ENCODE measurements at places on chromosomes 7 and 10. TPM values are rescaled to one million over a fixed set of nuclear protein-coding genes. Genes with fewer than 3 reads are reported as not detected.

The PLCE1 gene
- polyA plus RNA-seq = not detected

The GJD4 gene
- not detected for polyA plus RNA-seq

- H3K4me3 ChIP-seq = no peak overlapping the region
- H3K4me1 ChIP-seq = peaks cover 41% of the 10 kb centered on the region
- DNase-seq = no peak
- no peak overlapping the region for H3K27ac ChIP-seq
Observed at GRCh38 chr7:18330548-18330947, 165.0 kb upstream of the HDAC9 start.

The LAMTOR4 gene
- 621 TPM for polyA plus RNA-seq

DNA sequence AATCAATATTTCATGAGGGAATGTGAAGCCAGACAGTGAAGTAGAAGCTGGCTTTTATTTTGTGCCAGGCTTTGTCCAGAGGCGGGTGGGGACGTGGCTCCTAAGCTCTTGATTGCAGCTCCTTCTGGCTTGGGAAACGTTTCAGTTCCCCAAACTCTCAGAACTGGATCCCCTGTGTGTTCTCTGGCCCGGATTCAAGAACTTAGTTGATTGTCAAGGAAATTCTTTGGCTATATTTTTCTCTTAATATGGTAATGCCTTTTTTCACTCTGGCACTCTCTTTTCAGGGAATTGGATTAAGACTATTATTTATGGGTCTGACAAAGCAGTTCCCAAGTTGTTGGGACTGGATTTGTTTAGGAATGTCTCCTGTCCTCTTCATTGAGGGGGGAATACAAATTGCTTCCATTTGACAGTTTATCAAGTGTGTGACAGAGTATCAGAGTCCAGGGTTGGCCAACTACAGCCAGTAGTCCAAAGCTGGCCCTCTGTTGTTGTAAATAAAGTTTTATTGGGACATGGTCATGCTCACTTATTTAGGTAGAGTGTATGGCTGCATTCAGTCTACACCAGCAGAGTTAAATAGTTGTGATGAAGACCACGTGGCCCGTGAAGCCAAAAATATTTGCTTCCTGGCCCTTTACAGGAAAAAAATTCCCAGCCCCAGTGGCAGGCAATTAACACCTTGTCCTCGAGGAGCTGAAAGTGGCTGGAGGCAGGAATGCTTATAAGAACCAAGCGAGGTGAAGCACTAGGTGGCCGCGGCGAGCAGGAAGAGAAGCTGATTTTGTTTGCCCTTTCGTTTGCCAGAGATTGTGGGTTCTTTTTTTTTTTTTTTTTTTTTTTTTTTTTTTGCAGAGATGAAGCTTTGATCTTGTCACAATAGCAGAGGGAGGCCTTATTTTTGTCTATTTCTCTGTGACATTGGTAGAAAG is 34.3 kb downstream of the HTRA1 start:
- no peaks in the 10 kb centered on the region for H3K4me1 ChIP-seq
- H3K4me3 ChIP-seq = no peak overlapping the region
- no peak for DNase-seq
- no peaks in the 10 kb centered on the region for H3K36me3 ChIP-seq
- H3K27ac ChIP-seq = no peak overlapping the region
- no peaks in the 10 kb centered on the region for H3K27me3 ChIP-seq

The VSIR gene
- 801 TPM for polyA plus RNA-seq

The CCDC146 gene
- polyA plus RNA-seq = 0.40 TPM

GRCh38 chr10:93206652-93207051 is 133.0 kb downstream of the CYP26A1 start:
- H3K4me1 ChIP-seq = peaks cover 4% of the 10 kb centered on the region
- no peaks in the 10 kb centered on the region for H3K27me3 ChIP-seq
- no peak overlapping the region for H3K27ac ChIP-seq
- DNase-seq = no peak
- H3K36me3 ChIP-seq = no peaks in the 10 kb centered on the region
- H3K4me3 ChIP-seq = no peak overlapping the region

The ABCA13 gene
- 0.10 TPM for polyA plus RNA-seq

GRCh38 chr7:130372402-130373165 is 7.7 kb upstream of the CPA1 start:
- no peaks in the 10 kb centered on the region for H3K27me3 ChIP-seq
- no peak for DNase-seq
- H3K4me1 ChIP-seq = peaks cover 12% of the 10 kb centered on the region
- H3K4me3 ChIP-seq = no peak overlapping the region
- H3K27ac ChIP-seq = no peak overlapping the region

The HPS6 gene
- 23.6 TPM for polyA plus RNA-seq

DNA sequence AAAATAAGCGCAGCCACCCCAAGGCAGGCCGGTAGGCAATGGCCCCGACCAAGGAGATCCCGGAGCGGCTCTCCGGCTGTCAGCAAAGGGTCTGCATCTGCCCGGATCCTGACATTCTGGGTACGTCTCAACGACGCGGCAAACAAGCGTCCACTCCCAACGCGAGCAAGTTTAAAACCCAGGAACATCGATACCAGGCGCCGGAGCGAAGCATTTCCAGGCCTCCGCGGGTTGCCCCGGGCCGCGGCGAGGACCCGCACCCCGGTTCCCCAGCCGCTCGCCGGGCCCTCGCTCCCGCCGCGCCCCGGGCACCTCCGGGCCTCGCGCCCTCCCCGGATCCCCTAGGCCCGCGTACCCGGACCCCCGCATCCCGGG is 453 bp downstream of the URGCP start:
- H3K4me1 ChIP-seq = peaks cover 15% of the 10 kb centered on the region
- no peak overlapping the region for H3K27ac ChIP-seq
- no peaks in the 10 kb centered on the region for H3K36me3 ChIP-seq
- no peaks in the 10 kb centered on the region for H3K27me3 ChIP-seq
- DNase-seq = peak; percentile 7
- H3K4me3 ChIP-seq = peak overlapping the region; percentile 36

The PNPLA8 gene
- polyA plus RNA-seq = 80.0 TPM

The ABCC2 gene
- polyA plus RNA-seq = 0.94 TPM

The KEL gene
- not detected for polyA plus RNA-seq

The CYP3A4 gene
- polyA plus RNA-seq = not detected

DNA sequence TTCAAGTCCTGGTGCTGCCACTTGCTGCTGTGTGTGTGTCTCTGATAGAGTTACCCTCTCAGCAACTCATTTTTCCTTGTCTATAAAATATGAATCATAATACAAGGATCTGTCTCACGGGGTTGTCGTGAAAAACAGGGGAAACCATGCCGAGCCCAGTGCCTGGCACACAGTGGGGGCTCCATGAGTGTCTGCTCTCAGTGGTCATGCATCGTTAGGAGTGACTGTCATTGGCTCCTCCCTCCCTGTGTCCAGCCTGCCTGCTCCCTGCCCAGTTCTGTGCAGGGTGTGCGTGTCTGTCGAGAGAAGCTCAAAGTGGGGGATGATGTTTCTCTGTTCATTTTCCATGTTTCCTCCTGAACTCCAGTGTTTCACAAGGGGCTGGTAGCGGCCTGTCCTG is 83.6 kb upstream of the LRRC4 start:
- H3K36me3 ChIP-seq = no peaks in the 10 kb centered on the region
- no peak overlapping the region for H3K27ac ChIP-seq
- H3K4me1 ChIP-seq = peaks cover 48% of the 10 kb centered on the region
- no peak overlapping the region for H3K4me3 ChIP-seq
- no peaks in the 10 kb centered on the region for H3K27me3 ChIP-seq

GRCh38 chr7:149878523-149878921 is 4.8 kb downstream of the ATP6V0E2 start:
- no peaks in the 10 kb centered on the region for H3K36me3 ChIP-seq
- H3K27me3 ChIP-seq = no peaks in the 10 kb centered on the region
- no peak for DNase-seq
- peaks cover 8% of the 10 kb centered on the region for H3K4me1 ChIP-seq
- no peak overlapping the region for H3K4me3 ChIP-seq

The AZGP1 gene
- not detected for polyA plus RNA-seq

- H3K27ac ChIP-seq = no peak overlapping the region
- no peaks in the 10 kb centered on the region for H3K4me1 ChIP-seq
- no peak for DNase-seq
- no peaks in the 10 kb centered on the region for H3K36me3 ChIP-seq
Observed at GRCh38 chr10:123097039-123097438, 38.7 kb upstream of the HMX3 start.

DNA sequence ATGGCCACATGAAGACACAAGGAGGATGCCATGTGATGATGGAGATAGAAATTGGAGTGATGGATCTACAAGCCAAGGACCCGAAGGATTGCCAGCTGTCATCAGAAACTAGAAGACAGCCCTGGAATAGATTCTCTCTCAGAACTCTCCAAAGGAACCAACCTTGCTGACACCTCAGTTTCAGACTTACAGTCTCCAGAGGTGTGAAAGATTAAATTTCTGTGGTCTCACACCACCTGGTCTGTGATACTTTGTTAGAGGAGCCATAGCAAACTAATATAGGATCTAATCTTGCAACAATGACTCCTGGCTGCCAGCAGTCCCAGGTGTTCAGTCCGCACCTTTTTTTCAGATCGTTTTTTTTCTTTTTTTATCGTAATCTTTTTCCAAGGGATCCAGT is 647.3 kb upstream of the GHITM start:
- H3K4me1 ChIP-seq = no peaks in the 10 kb centered on the region
- DNase-seq = no peak
- H3K4me3 ChIP-seq = no peak overlapping the region
- no peaks in the 10 kb centered on the region for H3K27me3 ChIP-seq

DNA sequence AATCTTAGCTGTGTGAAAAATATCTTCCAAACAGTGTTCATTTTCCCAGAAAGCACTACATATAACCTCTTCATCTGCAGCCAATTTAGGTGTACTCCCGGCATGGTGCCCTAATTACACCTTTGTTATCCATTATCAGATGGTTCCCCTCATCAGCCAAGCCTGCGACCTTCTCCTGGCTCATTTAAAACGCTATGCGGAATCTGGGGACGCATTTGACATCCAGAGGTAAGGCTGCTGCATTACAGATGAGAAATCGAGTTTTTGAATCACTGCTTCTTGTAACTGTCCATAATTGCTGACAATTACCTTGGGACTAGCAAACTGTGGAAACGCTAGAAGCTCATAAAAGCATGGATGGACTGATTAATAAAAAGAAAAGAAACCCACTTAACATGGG is 109.5 kb downstream of the PARP12 start:
- DNase-seq = no peak
- H3K4me1 ChIP-seq = no peaks in the 10 kb centered on the region
- peaks cover 85% of the 10 kb centered on the region for H3K36me3 ChIP-seq
- no peak overlapping the region for H3K27ac ChIP-seq

The CLDN4 gene
- not detected for polyA plus RNA-seq

DNA sequence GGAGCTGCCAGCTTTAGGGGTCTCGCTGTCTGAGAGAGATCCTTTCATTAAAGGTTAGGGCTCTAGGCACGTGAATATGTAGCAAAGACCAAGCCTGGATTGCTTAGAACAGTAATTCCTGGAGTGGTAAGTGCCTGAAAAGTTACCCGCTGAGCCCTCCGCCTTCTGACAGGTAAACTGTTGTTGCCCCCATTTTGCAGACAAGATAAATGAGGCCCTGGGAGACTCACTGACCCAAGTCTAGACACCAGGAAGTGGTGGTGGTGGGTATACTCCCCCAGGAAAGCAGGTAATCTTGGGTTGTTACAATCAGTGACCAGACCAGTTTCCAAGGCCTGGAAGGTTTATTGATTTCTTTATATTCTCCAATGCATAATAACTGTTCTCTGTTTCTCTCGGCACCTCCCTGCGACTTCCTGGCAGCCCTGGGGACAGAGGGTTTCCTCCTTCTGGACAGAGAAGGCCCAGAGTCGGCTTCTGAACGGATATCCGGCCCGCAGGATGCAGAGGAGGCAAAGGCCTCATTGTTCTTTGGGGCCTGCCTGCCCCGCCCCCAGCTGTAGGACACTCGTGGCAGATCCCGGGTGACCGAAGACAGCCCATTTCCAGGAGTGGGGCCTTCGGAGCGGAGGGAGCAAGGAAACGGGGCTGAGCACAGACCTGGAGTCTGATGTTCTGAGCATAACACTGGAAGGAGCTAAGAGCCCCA is 1.3 kb upstream of the GRK5 start:
- peak overlapping the region; percentile 86 for H3K27ac ChIP-seq
- peak overlapping the region; percentile 80 for H3K4me3 ChIP-seq
- peaks cover 33% of the 10 kb centered on the region for H3K4me1 ChIP-seq
- H3K36me3 ChIP-seq = no peaks in the 10 kb centered on the region

DNA sequence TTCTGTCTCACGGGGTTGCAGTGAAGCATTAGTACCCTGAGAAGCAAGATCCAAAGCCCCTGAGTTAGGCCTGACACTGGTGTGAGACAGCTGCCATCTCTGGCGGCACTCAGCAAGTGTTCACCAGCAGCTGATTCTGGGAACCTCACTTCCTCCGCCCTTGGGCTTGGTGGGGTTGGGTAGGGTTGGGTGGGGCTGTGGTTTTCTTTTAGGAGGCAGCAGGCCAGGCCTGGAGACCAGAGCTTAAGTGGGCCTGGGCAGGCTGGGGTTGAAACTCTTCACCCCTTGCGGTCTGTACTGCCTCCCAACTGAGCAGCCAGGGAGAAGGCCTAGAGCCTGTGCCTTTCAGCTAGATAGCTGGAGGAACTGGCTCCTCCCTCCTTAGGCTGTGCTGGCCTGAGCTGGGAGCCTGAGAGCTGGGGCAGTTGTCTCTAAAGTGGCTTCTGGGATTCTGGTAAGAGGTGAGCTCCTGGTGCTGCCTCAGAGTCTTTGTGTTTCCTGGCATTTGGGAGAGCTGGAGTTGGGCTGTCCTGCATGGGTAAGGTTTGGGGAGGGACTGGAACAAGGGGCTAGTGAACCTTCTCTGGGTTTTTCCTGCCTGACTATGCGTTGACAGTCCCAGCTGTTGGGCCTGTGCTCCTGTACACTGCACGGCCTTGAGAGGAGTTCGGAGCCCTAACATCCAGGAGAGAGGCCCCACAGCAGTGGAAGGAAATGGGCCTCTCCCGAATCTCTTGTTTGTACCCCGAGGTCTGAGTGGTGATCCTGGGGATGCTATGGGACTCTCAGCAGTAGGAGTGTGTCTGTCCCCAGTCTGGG is 5.1 kb downstream of the TSPAN14 start:
- peak overlapping the region; percentile 96 for H3K4me3 ChIP-seq
- DNase-seq = peak; percentile 66
- H3K4me1 ChIP-seq = peaks cover 90% of the 10 kb centered on the region
- H3K36me3 ChIP-seq = no peaks in the 10 kb centered on the region
- H3K27me3 ChIP-seq = no peaks in the 10 kb centered on the region

The PON3 gene
- polyA plus RNA-seq = not detected

The TAS2R41 gene
- polyA plus RNA-seq = not detected

The SCART1 gene
- not detected for polyA plus RNA-seq

The TUBAL3 gene
- polyA plus RNA-seq = not detected

- no peak overlapping the region for H3K4me3 ChIP-seq
- peaks cover 2% of the 10 kb centered on the region for H3K27me3 ChIP-seq
- no peak overlapping the region for H3K27ac ChIP-seq
- no peak for DNase-seq
- H3K36me3 ChIP-seq = no peaks in the 10 kb centered on the region
Observed at GRCh38 chr10:131448171-131448570, 136.7 kb upstream of the TCERG1L start.

- no peaks in the 10 kb centered on the region for H3K4me1 ChIP-seq
- H3K27ac ChIP-seq = no peak overlapping the region
- DNase-seq = no peak
- no peaks in the 10 kb centered on the region for H3K36me3 ChIP-seq
Observed at GRCh38 chr10:374354-374753, 239.1 kb downstream of the ZMYND11 start.

The HHEX gene
- polyA plus RNA-seq = 51.2 TPM

The MYH16 gene
- not detected for polyA plus RNA-seq
